ENCODE measurements at places on chromosomes 4 and X. TPM values are rescaled to one million over a fixed set of nuclear protein-coding genes. Genes with fewer than 3 reads are reported as not detected.

DNA sequence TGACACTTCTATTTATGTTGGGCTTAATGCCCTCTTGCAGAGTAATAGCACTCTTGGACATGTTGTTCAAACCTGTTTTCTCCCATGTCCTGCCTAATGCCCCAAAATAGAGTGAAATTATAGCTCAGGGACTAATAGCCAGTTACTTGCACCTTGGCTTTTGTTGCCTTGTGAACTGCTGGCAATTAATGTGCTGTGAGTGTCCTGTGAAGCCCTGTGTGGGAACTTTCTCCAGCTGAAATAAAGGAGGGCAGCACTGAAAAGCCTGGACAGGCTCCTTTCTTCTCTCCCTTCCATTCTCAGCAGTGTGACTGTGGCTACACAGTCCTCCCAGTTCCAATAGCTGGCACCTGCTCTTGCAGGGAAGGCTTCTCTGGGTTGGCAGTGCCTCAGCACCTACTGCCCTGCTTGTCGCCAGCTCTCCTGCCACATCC is 72.4 kb downstream of the DCLK2 start:
- DNase-seq, result no peak

DNA sequence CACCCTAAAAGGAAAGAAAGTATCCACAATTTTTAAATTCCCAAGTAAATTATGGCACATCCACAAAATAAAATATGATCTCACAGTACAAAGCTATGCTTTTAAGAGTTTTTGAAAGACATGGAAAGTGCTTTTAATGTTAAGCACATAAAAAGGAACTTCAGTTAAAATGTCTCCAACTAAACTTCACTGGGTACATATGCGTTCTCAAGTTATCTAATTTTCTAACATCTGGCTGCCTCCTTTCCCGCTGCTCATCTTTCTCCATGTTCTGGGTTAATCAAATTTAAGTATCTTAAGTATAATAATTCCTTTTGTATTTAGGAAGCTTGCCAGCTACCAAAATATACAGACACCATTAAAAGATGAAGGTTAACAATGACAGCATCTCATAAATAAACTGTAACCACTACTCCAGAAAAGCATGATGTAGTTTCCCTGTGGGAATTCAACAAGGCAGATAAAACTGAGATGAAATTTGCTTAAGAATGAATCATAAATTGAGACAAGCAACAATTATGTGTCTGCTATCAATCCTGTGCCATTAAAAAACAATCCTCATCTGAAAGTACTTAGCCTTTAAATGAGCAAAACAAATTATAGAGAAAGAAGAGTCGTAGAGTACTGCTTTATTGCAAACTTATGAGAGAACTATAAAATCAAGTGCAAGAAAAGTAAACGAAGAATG is 25.1 kb downstream of the PRSS12 start:
- DNase-seq, result no peak

DNA sequence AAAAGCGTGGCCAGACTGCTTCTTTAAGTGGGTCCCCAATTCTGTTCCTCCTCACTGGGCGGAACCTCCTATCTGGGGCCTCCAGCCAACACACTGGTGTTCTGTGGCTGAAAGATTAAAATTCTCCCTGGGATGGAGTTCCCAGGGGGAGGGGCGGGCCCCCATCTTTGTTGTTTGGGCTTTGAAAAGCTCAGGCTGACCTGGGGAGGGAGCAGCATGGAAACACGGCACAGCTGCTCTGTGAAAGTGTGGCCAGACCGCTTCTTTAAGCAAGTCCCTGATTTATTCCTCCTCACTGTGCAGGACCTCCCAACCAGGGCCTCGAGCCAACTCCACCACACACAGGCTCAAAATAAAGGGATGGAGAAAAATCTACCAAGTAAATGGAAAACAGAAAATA is 219.5 kb downstream of the TMEM47 start:
- DNase-seq, result no peak

GRCh38 chrX:31237189-31237588 is 165.3 kb upstream of the FTHL17 start:
- no peak for DNase-seq

DNA sequence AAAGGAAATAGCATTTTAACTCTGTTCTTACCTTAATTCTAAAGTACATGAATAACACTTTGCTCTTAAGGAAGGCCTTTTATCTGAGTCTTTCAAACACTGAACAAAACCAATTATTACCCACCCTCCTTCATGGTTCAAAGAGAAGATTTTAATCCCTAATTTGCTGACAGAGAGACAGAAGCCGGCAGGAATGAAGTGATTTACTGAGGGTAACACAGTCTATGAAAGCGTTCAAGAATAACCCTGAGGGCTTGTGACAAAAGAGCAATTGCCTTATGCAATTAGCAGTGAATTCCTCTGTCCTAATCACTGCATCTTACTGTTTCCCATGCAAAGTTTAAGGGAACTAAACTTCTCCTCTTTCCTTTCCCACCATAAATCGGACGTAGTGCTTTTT is 144.1 kb downstream of the PACRGL start:
- DNase-seq, result no peak

GRCh38 chr4:47617607-47618006 is 132.5 kb downstream of the ATP10D start:
- DNase-seq, result no peak

DNA sequence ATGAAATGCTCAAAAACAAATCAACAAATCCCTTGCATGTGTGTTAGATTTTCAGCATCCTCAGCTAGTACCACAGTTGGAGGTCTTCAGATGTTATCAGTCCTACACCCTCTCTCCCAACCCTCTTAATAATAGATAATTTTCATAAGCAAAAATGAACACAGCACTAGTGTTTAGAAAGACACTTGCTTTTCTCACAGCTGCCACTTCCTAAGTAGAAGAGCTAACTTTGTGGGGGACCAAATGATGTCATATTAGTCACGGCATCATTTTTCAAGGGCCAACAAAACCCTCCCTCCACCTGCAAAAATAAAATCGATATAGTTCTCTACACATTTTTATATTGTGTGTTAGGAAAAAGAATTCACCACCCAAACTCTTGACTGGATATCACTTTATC is 163.5 kb upstream of the GYPA start:
- DNase-seq, result no peak

GRCh38 chr4:2592572-2592971 is 56.1 kb downstream of the FAM193A start:
- DNase-seq, result no peak

- no peak for DNase-seq
These were observed 21.5 kb downstream of the RWDD4 start for GRCh38 chr4:183637461-183637860.

GRCh38 chr4:177163532-177163931 is 146.1 kb upstream of the NEIL3 start:
- no peak for DNase-seq

DNA sequence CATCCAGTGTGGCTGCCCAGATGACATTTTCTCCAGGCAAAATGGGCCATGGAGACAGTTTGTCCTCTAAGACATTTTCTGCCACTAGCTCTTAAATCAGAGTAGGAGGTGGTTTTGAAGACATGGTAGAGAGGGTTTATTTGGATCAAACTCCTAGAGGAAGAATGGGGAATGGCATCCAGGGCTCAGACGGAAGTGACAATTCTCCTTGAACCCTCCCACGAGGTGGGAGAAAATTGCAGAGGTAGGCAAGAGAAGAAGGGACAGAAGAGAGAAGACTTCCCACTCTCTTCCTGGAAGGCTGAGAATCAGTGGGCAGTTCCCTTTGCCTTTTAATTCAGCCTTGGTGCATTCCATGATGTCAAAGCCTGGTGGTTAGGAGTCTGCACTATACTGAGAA is 194.0 kb downstream of the SMIM20 start:
- no peak for DNase-seq

Gene TMEM255A
- 0.07 TPM for total RNA-seq

Gene RAP2C
- total RNA-seq, result 28.0 TPM

Gene FGFR3
- total RNA-seq, result 3.2 TPM

Gene SH3RF1
- 25.6 TPM for total RNA-seq

Gene CETN2
- 36.0 TPM for total RNA-seq

Gene FRYL
- total RNA-seq, result 35.0 TPM

Gene ADGRL3
- total RNA-seq, result 2.5 TPM

Gene LGI2
- total RNA-seq, result 0.25 TPM
